ENCODE measurements at places on chromosomes 11 and 22.

- DNase-seq = no peak
Observed at GRCh38 chr11:84476581-84476980, 1150.6 kb downstream of the DLG2 start.

GRCh38 chr11:44226490-44226889, 83.4 kb downstream of the ALX4 start:
- no peak for DNase-seq

DNA sequence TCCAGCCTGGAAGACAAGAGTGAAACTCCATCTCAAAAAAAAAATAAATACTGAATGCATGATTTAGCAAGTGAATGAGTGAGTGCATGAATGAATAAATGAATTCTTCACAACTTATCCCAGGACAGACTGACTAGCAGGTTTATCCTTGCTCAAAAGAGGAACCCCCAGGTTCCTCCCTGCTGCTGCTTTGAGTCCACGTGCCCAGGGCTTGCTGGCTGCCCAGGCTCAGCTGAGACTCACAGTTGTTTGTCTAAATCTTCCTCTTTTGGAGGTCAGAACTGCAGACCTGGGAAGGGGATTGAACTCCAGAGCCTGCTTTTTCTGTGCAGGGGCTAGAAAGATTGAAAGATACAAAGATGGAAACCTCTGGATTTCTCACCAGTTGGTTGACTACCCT, 117.4 kb upstream of the TMEM45B start:
- no peak for DNase-seq

GRCh38 chr11:63911440-63911839, 5.5 kb downstream of the RCOR2 start:
- DNase-seq = no peak

- DNase-seq = no peak
Observed at GRCh38 chr22:38713921-38714320, 8.2 kb downstream of the GTPBP1 start.

- no peak for DNase-seq
Observed at GRCh38 chr11:72712168-72712751, 38.0 kb upstream of the PDE2A start.

DNA sequence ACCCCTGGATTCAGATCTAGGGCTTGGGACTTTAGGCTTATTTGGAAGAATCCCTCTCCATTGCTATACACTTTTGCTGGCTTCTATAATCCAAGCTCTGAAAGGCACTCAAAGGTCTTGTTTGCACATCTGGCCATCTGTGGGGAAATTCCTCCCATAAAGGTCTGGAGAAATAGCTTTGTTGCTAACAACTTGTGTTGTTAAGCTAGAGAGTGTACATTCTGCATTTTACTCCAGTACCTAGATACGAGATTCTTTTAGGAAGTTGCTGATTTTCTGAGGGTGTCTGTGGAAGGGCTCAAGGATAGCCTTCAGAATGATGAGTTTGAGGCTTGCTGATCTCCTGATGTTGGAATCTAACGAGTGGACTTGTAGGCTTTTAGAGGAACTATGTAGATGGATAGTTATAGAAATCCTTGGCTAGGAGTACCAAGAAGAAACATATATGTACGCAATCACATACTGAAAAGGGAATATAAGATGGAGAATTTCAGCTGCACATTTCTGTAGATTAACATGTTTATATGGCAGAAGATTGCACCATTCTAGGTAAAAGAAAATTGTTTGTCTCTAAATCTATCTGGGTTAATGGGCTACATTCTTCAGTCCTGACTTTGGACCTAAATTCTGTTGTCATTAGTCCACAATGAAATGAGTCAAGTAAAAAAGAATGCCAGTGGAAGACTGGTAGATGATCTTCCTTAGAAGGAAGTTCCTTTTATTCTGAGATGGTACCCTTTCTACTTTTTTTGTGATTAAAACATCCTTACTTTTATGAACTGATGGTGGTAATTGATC, 51.0 kb downstream of the UBASH3B start:
- DNase-seq = peak; percentile 72

GRCh38 chr11:9697766-9698165, 33.9 kb downstream of the SWAP70 start:
- no peak for DNase-seq

DNA sequence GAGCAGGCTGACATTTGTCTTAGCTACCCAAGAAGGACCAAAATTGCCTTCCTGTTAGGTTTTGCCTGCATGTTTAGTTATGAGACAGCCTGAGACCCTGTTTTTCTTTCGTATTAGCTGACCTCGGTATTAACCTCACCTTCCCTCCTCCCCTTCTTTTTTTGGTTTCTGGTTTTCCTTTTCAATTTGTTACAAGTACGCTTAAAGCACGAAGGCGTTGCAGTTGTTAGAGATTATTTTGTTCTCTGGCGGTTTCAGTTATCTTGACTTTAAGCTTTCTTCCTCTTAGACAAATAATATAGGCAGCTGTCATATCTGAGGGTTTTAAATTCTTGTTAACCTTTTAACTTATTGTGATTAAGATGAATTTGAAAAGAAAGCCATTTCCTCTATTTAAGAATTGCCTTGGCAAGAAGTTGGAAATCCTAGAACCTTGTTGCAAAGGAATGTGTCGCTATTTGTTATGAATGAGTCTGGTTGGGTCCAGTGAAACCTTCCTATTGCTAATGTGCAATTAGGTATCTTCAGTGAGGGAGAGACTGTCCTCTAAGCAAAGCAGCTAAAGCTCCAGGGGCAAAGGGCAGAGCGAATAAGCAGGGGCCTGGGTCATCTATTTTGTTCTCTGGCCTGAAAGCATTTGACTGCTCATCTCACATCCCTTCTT, 45.7 kb downstream of the PACS1 start:
- no peak for DNase-seq

GRCh38 chr11:58334708-58335107, 24.2 kb downstream of the OR5B17 start:
- DNase-seq = peak; percentile 81

DNA sequence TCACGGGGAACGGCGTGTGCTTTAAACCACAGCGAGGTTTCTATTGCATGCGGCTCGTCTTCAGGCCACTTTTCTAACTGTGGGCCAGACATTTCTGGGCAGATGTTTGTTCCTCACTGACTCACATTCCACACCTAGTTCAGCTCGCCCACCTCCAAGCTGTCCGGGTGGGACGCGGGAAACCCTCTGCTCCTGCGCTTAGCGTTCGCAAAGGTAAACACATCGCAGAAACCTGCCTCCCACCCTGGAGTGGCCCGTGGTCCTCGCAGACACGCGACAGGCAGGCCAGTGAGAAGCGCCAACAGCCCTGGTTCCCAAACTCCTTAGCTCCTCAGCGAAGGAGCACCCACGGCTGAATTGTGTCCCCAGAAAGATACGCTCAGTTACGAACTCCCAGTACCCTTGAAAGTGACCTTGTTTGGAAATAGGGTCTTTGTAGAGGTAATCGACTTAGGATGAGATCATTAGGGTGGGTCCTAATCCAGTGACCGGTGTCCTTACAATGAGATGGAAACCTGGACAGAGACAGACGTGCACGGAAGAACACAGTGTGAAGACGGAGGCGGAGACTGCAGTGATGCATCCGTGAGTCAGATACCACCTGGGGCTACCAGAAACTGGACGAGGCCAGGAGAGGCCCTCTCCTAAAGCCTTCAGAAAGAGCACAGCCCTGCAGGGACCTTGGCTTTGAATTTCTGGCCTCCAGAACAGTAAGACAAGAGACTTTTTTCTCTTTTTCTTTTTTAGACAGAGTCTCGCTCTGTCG, 82.7 kb downstream of the CELSR1 start:
- DNase-seq = peak; percentile 88

GRCh38 chr11:75468534-75469340, 35.7 kb upstream of the KLHL35 start:
- DNase-seq = no peak

DNA sequence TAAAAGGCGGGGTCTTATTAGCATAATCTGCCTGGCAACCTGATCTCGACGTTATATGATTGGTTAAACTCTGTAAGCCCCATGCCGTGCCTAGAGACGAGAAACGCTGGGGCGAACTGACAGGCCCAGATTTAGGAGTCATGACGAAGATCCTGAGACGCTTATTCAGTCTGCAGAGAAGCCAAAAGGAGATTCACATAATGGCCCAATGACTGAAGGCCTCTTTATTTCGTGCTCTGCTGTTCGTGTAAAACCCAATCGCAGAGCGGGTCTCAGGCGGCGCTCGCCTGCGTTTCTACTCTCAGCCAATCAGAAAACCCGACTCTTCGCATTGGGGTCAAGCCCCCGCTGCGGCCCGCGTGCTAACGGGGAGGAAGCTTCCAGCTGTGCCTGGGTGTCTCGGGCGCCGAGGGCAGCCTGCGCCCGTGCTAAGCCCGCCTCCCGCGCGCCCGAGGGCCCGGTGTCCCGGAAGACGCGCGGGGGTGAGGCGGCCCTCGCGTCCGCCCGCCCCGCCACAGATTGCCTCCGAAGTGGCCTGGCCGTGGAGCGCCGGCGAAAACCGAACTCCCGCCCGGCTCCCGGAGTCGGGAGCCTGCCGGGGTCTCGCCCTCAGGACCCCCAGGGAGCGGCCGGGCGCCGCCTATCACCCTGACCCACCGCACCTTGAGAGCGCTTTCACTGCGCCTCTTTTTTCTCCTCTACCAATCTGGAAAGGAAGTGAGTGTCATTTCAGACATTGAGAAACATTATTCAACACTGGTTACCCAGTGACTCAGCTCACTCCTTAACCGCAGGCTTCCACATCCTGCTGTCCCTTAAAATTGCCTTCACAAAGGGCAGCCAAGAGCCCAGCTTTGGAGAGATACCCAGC, 446 bp upstream of the PRDM10 start:
- peak; percentile 97 for DNase-seq

GRCh38 chr11:67276781-67277230, 10.5 kb downstream of the GRK2 start:
- no peak for DNase-seq

GRCh38 chr11:75858613-75859012, 43.6 kb downstream of the UVRAG start:
- DNase-seq = no peak

GRCh38 chr11:77195071-77195755, 67.2 kb downstream of the MYO7A start:
- DNase-seq = no peak

DNA sequence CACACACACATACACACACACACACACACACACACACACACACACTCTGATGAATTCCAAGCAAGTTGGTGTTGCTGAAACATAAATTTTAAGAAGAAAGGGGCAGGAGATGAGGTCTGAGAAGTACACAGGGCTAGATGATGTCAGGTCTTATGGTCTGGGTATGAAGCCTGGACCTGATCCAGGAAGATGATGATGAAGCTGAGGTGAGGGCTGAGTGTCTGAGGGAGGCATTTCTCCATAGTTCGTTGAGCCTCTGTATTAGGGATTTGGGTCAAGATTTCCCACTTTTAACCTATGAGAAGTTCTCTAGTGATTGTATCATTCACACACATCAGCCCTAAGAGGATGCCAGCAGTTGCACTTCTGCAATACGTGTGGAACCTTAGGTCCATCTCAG, 32.6 kb downstream of the KREMEN1 start:
- no peak for DNase-seq

- no peak for DNase-seq
Observed at GRCh38 chr22:35703861-35704584, 13.6 kb upstream of the APOL5 start.

DNA sequence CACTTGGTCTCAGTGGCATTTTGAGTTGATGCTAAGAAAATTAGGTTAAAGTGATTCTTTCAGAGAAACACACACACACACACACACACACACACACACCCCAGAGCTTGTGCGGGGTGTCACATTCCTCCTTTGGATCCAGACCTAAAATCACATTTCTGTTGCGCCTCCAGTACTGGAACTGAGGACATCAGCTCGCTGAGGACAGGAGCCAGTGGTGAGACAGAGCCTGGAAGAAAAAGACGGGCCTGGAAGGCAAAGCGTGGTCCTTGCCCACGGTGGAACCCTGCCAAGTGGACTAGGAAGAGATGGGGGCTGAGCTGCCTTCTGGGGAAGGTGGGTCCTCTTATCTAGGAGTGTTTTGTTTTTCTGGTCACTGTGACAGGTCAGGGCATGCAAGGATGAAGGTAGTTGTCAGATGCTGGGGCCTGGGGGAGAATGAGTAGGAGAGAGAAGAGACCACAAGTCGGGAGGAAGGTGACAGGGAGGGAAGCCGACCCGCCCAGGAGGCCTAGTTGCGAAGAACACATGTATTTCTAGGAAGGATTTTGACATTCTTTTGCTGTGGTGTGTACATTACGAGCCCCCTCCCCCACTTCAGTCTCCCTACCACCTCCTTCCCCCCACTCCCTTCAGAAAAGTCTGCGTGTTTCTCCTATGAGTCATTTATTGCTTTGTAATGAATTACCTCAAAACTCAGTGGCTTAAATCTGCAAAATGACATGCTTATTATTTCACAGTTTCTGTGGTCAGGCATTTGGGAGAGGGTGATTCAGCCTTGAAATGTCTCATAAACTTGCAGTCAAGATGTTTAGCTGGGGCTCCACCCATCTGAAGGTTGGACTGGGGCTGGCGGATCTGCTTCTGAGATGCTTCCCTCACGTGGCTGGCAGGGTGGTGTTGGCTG, 4.8 kb upstream of the ELFN2 start:
- DNase-seq = peak; percentile 98

DNA sequence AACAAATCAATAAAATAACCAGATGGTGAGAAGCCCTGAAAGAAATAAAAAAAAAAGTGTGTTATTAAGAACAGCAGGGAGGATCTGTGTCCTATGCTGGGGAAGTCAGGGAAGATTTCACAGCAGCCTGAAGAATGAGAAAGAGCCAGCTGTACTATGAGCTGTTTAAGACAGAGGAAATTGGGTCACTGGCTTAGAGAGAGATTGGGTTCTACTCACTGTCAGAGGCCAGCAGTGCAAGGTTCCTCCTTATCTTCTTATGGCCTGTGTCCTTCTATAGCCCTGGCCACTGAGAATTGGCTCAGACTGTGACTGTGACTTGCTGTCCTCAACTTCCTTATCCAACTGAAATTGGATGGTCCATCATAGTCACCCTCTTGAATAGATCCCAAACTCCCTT, 54.8 kb upstream of the FDX1 start:
- no peak for DNase-seq

- DNase-seq = no peak
Observed at GRCh38 chr11:72039031-72039855, 40.5 kb downstream of the IL18BP start.

GRCh38 chr11:70528046-70528793, 129.9 kb downstream of the CTTN start:
- no peak for DNase-seq

GRCh38 chr22:46373159-46373558, 37.6 kb downstream of the TRMU start:
- no peak for DNase-seq

GRCh38 chr11:64935359-64936081, at the start of gene GPHA2:
GPHA2 (minus strand) TSS chr11:64935893; CDS start chr11:64935460, 433 bp downstream.
- peak; percentile 56 for DNase-seq

- DNase-seq = no peak
Observed at GRCh38 chr11:62656796-62657429, 3.8 kb upstream of the INTS5 start.
